ENCODE measurements at places on chromosomes 13 and 19.

- DNase-seq: peak; percentile 87
These were observed 86.0 kb downstream of the GADD45B start for GRCh38 chr19:2561895-2562294.

- peak; percentile 45 for DNase-seq
These were observed 657 bp downstream of the ZNF550 start for GRCh38 chr19:57559008-57559403.

DNA sequence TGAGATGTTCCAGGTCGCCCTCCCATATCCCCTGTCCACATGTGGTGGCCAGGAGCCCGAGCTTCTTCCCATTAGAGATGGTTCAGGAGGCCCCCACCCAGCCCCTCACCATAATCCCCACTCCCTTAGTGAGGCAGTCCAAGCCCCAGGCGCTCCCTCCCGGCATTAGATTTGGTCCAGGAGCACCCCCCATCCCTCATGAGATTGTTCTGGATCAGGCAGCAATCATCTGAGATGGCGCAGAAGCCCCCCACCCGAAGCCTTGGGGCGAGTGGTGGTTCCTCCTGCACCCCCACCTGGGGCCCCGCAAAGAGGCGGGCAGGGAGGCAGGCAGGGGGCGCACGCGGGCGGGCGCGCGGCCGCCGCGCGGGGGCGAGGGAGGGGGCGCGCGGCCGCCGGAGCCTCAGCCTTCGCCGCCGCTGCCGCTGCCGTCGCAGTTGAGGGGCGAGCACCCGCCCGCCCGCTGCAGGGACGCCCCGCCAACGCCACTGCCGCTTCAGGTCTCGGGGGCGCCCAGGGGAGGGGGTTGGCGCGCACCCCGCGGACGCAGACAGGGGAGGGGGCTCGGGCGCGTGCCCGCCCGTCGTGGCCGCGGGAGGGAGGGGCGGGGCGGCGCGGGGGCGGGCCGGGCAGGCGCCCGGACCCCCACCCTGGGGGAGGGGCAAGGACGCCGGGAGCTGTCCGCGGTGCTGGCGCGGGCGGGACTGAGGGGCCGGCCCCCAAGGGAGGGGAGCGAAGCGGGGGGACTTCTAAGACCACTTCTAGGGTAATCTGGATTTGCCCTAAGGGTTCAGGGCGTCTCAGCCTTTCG lies 46.4 kb upstream of the SHKBP1 start:
- peak; percentile 73 for DNase-seq

GRCh38 chr13:73676550-73677047 lies 457.6 kb downstream of the KLF12 start:
- no peak for DNase-seq

- no peak for DNase-seq
These were observed 364.5 kb downstream of the GPC5 start for GRCh38 chr13:91762957-91763356.

- DNase-seq: no peak
These were observed 3.8 kb upstream of the SLC8A2 start for GRCh38 chr19:47475465-47475864.

DNA sequence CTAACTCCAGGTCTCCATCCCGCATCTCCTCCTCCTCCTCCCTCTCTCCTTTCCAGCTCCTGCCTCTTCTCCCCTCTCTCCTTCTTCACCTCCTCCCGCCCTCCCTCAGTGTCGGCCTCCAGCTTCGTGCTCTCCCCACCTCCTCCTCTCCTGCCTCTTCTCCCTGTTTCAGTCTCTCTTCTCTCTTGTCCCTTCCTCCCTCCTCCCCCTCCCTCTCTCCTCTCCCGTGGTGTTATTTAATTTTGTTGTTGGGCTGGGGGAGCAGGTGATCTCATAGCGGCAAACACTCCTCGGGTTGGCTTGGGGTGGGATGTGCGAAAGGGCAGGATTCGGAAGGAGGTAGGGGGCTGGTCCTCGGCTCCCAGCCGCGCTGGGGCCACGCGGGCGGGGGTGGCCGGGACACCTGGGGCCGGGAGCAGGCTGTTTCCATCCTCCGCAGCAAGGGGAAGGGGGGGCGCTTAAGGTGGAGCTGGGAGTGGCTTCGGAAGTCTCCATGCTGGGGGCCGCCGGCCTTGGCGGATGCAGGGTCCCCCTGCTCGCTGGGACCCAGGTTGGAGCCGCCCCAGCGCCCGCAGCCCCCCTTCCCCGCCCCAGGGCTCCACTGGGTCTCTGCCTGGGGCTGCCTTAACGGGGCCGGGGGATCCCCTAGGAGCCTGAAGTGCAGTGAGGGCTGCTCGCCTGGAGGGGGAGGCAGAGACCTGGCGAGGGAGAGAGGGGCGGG lies at the start of gene CA11:
TSS of gene CA11 (minus strand) at position 187 of the 721 bp plus-strand sequence. CDS start 555 bp downstream, outside the sequence.
- DNase-seq: peak; percentile 92

GRCh38 chr19:9673912-9674662 lies 813 bp downstream of the ZNF562 start:
- no peak for DNase-seq

GRCh38 chr19:29294343-29294811 lies 81.4 kb upstream of the UQCRFS1 start:
- DNase-seq: no peak

DNA sequence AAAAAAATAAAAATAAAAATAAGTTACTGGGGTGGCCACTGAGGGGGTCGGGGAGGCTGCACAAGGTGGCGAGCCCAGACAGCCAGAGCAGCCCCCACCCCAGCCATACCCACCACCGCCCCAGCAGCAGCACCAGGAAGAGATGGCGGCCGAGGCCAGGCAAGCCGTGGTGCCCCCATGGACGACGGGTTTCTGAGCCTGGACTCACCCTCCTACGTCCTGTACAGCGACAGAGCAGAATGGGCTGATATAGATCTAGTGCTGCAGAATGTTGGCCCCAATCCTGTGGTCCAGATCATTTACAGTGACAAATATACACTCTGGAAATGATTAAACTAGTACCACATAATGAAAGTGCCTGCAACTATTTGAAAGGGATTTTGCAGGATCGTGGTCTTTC lies 71.6 kb upstream of the ZDHHC20 start:
- DNase-seq: no peak

GRCh38 chr19:1079566-1080111 lies 12.7 kb downstream of the ARHGAP45 start:
- DNase-seq: no peak

DNA sequence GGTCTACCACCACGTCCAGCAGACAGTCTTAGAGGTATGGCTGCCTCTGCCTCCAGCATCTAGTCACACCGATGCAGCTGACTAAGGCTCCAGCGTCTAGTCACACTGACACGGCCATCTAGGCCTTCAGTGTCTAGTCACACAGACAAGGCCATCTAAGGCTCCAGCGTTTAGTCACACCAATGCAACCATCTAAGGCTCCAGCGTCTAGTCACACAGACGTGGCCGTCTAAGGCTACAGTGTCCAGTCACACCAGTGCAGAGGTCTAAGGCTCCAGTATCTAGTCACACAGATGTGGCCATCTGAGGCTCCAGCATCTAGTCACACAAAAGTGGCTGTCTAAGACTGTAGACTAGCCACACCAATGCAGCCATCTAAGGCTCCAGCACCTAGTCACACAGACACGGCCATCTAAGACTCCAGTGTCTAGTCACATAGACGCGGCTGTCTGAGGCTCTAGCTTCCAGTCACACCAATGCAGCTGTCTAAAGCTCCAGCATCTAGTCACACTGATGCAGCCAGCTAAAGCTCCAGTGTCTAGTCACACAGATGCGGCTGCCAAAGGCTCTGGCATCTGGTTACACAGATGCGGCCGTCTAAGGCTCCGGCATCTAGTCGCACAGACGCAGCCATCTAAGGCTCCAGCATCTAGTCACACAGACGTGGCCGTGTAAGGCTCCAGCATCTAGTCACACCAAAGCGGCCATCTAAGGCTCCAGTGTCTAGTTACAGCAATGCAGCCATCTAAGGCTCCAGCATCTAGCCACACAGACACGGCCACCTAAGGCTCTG lies 55.1 kb downstream of the KLF2 start:
- no peak for DNase-seq

- peak; percentile 18 for DNase-seq
These were observed 175.5 kb upstream of the SERP2 start for GRCh38 chr13:44197791-44198770.

GRCh38 chr19:788983-789700 lies 8.1 kb upstream of the PTBP1 start:
- no peak for DNase-seq

GRCh38 chr19:7215176-7215575 lies 79.0 kb downstream of the INSR start:
- DNase-seq: no peak

- DNase-seq: no peak
These were observed 58.6 kb downstream of the WASF3 start for GRCh38 chr13:26616126-26616525.

- no peak for DNase-seq
These were observed 19.4 kb upstream of the F7 start for GRCh38 chr13:113086031-113086750.

DNA sequence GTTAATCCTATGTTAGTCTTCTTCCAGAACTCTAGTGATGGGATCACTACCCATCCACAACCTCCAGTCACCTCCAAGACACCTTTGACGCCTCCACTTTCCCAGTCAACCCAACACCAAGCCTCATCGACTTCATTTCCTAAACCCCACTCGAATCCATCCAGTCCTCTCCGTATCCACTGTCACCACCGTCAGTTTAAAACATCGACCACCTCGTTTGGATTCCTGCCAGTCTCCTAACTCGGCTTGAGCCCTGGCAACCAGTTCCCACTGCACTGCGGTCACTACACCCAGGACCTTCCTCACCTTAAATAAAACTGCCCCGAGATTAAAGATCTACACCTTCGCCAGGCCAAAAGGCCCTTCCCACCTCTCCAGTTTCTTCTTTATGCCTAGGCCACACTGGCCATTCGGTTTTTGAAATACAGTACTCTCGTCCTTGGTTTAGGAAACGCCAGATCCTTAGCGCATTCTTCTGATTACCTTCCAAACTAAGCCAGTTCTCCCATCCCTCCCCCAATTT lies 1.2 kb downstream of the MTIF3 start:
- no peak for DNase-seq

DNA sequence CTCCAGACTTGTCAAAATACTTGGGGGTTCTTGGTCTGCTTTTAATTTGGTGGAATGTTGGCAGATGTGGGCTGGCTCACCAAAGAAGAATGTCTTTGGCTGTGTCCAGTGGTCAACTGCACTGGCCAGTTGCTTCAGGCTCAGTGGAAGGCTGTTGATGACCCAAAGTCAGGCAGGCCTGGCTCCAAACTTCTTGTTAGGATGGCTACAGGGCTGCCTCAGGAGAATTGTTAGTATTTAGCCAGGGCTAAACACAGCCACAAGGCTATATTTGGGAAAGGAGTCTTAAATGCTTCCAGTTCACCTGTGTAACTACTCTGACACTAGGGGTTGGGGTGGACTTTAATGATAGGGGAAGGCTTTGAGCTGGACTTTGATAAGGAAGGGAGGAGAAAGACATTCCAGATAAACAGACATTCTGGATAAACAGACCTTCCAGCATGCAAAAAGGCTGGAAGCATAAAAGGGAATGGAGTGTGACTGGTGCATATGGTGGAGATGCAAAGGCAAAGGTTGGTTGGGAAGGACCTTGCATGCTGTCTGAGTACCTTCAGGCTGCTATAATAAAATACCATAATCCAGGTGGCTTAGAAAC lies 116.8 kb downstream of the FOXO1 start:
- no peak for DNase-seq

DNA sequence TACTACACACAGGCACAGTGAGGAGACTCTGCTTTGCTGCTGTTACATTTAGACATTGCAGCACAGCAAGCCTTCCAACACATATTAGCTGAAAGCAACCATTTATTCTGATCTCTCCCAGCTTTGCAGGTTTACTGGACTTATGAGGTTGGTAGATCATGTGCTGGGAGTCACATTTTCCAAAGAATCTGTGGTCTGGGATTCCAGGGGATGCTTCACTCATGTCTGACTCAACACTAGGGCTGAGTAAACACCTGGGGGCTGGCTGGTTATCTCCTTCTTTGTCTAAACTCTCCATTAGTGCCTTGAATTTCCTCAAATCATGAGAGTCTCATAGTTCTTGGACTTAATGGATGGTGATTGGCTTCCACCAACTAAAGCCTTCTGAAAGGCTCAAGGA lies 5.4 kb upstream of the LGALS13 start:
- no peak for DNase-seq

GRCh38 chr13:97430296-97430695 lies 3.7 kb upstream of the RAP2A start:
- DNase-seq: no peak

GRCh38 chr13:105552078-105552477 lies 983.4 kb downstream of the EFNB2 start:
- no peak for DNase-seq

DNA sequence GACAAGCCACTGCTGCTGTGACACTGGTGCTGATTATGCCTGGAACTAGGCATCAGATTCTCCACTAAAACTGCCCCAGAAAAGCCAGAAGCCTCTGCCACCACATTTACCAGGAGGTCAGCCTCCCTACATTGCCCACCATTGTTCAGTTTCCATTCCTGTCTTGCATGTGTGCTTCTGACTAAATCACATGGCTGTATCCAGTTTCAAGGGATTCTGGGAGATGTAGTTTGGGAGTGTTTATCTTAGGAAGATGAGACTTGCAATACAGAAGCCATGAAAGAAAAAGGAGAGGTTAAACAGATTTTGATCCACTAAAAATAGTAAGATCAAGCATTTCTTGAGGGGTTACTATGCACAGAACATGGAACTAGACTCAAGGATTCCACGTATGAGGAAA lies 40.7 kb upstream of the SERPINE3 start:
- DNase-seq: no peak

DNA sequence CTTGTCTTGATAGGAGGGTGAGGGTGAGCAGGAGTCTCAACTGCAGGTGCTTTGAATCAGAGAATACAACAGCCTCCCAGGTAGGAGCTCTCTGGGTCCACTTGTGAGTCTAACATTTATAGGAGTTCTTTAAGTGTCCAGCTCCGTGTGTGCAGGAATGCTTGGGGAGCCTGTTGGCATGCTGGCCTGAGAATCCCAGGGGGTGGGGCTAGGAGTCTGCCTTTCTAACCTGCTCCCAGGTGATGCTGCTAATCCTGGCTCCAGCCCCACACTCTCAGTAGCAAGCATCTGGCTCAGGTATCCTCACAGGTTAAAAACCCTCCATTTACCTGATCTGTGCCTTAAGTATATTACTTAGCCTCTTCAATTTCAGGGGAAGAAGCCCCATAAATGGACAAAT lies 368.9 kb downstream of the RBM26 start:
- DNase-seq: no peak

DNA sequence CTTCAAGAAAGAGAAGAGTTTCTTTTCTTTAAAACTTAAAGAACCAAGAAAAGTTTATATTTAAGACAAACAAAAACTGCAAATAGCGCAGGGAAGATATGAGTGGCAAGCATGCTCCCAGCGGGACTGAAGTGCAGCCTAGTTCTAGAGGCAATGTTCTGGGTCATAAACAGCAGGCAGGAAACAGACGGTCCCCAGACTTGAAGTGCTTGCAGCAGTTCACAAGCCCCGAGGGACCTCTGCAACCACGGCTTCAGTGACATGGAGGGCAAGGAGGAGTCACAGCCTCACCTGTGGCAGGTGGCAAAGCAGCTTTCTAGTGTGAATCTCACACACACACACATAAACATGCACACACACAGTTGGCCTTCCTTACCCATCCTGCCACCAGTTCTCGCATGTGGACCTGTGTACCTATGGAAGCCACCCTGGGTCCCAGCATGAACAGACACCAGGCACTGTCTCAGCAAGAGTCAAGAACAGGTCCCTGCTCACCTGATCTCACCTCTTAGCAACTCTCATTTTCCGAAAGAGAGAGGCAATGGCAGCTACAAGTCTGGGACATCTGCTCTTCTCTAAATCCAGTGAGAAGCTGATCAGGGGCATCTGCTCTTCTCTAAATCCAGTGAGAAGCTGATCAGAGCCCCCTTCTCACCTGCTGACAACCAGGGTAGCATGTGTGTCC lies 162.0 kb downstream of the EFNB2 start:
- DNase-seq: peak; percentile 20

All from GM20000 (cell line).